ENCODE measurements at places on chromosomes 12 and 14.

GRCh38 chr14:105375635-105376057 is 22.7 kb upstream of the TEX22 start:
- no peak for DNase-seq

- DNase-seq, result no peak
Measured at GRCh38 chr12:78759367-78759766, 105.2 kb upstream of the SYT1 start.

DNA sequence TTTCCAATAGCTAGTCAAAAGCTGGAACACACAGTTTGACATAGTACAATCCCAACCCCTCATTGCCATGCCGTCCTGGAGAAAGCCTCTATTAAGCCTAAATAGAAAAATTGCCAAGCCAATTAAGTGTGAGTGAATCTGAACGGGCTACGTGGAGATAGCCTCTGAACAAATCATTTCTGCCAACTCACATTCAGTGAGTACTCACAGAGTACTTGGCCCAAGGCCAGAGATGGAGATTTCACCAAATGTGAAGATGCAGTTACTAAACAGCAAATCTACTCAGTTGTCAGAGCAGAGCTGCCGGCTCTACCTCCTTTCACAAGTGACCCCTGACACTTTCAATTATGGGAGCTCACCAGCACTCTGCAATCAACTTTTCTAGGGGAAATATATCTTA is 350.0 kb downstream of the GALC start:
- DNase-seq, result no peak

GRCh38 chr12:124392667-124393413 is 97.9 kb downstream of the RFLNA start:
- no peak for DNase-seq

DNA sequence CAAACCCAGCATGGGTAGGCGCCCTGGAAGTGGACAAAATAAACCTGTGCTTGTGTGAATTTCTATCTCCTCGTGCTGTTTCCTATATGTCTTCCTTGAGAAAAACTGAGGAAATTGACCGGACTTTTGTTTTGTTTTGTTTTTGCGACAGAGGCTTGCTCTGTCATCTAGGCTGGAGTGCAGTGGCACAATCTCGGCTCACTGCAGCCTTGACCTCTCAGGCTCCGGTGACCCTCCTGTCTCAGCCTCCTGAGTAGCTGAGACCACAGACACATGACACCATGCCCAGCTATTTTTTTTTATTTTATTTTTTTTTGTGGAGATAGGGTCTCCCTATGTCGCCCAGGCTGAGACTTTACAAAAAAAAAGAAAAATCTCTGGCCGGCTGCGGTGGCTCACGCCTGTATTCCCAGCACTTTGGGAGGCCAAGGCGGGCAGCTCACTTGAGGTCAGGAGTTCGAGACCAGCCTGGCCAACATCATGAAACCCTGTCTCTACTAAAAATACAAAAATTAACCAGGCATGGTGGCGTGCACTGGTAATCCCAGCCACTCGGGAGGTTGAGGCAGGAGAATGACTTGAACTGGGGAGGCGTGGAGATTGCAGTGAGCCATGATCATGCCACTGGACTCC is 22.5 kb upstream of the MIA2 start:
- no peak for DNase-seq

DNA sequence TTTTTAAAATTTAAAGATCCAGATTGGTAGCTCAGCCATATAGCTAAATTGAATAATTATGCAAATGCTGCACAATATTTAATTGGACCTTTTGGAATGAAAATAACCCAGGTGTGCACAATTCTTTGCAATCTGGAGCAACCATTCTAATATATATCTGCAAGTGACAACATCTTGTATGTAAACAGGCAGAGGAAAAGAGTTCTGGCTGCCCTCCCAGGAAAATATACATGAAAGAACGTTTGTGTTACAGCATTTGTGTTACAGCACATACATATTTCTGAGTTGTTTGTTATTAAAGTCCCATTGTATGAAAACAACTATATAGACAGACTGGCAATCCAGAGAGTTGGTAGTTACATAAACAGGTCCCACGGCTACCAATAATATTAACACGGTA is 377.5 kb downstream of the DIO2 start:
- DNase-seq, result no peak

GRCh38 chr12:19058235-19059021 is 71.1 kb upstream of the PLEKHA5 start:
- no peak for DNase-seq

- no peak for DNase-seq
Measured at GRCh38 chr12:96020314-96021003, 14.9 kb downstream of the LTA4H start.

DNA sequence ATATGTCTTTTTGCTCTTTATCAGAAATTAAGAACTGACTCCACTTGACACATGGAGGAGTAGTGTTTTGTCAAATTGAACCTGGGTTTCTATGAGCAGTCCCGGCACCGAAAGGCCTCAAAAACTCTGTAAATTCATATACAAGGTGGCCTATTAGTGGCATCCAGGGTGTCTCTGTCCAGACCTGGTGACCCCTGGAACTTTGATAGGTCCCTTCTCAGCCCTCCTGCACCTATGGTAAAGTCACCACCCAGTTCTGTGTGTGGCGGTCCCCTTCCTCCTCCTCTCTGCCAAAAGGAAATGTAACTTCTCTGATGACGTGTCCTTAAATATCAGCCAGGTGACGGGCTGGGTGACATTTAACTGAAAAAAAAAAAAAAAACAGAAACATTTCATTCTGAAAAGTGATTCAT is 204.0 kb upstream of the FOXN3 start:
- DNase-seq, result no peak

DNA sequence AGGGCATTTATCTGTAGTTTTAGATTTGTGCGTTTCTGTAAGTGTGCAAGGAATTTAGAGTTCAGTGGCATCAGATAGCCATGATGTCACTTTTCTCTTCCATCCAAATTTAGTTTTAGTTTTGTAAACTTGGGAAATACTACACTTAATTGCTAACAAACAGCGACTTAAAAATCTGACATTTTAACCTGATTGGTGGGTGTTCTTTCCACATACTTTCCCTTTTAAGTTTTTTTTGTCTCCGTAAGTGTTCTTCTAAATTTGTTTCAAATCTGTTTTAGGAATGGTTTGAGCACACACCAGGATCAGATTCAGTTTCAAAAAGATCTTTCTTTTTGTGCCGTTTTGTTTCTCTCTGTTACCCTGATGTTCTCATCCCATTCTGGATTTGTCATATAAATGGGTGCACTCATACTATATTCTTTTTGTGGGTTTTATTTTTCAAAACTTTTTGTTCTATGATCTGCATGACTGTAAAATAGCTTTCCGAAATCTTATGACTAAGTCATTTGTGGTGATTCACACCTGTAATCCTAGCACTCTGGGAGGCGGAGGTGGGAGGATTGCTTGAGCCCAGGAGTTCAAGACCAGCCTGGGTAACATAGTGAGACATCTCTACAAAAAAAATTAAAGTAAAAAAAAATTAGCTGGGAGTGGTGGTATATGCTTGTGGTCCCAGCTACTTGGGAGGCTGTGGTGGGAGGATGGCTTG is 58.9 kb downstream of the FBXO34 start:
- no peak for DNase-seq

DNA sequence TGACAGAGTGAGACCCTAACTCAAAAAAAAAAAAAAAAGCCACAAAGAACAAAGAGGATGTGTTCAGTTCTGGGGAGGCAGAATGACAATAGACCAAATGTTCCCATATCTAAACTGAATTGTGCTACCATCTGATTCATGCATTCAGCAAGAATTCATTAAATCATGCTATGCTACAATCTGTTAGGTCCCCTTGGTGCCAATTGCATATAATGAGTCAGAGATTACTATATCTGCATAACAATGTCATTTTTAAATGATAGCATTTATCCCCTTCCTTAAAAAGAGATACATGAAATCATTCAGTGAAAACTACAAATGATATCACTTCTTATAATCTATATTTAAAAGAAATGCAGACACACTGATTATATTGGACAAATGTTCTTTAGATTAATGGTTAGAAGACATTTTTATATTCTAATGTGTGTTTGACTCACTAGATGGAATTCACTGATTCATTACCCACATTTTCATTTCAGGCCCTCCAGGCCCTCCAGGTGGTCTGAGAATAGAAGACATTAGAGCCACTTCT is 207.6 kb upstream of the PDZRN4 start:
- no peak for DNase-seq

GRCh38 chr12:85036234-85036707 is at the start of the genes LRRIQ1 and TSPAN19:
LRRIQ1 (plus strand) TSS chr12:85036351; CDS start chr12:85038177, 1,826 bp downstream.
TSPAN19 (minus strand) TSS chr12:85036277; CDS start chr12:85029946, 6,331 bp downstream.
- no peak for DNase-seq

DNA sequence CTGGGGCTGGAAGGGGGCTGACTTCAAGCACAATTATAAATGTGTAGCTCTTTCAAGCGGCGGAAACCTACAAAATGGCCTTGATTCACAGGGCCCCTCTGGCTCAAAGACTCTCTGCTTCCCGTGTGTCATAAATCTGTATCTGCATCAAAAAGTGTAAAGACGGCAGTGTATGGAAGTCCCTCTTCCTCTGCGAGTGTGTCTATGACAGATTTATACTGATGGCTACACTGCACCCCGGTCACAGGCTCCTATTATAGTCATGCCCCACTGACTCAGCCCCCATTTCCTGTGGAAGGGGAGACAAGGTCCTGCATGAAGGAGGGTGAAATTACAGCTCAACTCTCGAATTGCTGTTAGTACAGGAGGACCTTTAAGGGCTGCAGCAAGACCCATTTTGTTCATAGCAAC is 68.6 kb downstream of the HMGA2 start:
- DNase-seq, result no peak

GRCh38 chr14:59631237-59631636 is 54.6 kb upstream of the CCDC175 start:
- DNase-seq, result no peak

- DNase-seq, result no peak
Measured at GRCh38 chr14:48129472-48129871, 454.1 kb upstream of the MDGA2 start.

DNA sequence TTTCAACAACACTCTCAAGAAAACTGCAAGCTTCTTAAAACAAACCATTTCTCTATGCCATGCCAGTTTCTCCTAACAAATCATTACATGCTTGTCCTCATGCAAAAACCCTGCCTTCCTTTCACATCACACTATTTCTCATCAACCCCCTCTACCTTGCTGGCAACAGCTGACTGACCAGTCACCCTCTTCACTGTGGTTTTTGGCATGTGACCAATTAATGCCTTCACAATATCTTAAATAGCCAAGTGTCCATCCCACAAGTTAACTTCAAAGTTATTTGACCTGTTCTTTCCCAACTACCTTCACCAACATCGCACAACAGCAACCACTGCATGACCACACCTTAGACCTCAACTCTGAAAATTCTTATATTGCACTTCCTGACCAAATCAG is 159.6 kb downstream of the CEP128 start:
- DNase-seq, result no peak

DNA sequence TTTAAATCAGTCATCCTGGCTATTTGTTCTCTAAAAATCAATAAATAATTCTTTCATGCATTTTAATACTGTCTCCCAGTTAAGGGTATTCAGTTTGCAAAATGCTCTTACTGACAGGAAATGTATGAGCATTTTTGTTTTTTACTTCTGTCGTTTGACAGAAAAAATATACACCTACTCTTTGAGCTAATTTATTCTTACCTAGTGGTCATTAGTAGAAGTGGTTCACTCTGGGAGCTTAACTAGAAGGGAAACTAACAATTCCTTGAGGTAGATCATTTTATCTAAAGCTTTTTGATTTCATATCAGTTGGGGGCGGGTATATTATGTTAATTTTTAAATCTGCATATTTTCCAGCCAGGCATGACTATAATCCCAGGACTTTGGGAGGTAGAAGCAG is 33.8 kb upstream of the PAPLN start:
- DNase-seq, result no peak

- no peak for DNase-seq
Measured at GRCh38 chr14:31596342-31597095, 35.3 kb downstream of the NUBPL start.

- DNase-seq, result no peak
Measured at GRCh38 chr14:32102152-32102787, 25.2 kb downstream of the ARHGAP5 start.

DNA sequence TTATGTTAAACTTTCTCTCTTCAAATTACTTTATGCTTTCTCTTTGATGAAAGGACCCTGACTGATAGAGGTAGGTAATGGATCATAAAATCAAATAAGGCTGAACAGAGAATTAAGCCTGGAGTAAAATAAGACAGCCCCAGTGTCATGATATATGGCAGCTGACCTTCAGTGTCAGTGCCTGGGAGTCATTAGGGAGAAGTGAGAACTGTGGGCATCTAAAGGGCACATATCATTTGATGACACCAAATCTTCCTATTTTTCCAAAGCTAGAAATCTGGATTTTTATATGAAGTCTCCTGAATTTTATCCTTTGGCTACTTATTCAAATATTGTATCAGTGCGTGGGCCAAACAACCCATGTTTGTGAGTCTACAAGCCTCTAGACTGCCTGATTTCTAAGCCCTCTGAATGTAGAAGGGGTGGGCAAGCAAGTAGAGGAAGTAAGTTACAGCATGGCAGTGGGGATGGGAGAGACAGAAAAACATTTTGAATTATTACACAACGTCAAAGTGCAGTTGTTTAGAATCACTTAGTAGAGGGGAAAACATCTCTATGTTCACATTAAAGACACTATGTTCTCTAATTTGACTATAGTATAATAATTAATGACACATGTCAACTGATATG is 10.0 kb downstream of the SLC39A9 start:
- no peak for DNase-seq

GRCh38 chr12:3493043-3493858 is 2.2 kb downstream of the PRMT8 start:
- no peak for DNase-seq

DNA sequence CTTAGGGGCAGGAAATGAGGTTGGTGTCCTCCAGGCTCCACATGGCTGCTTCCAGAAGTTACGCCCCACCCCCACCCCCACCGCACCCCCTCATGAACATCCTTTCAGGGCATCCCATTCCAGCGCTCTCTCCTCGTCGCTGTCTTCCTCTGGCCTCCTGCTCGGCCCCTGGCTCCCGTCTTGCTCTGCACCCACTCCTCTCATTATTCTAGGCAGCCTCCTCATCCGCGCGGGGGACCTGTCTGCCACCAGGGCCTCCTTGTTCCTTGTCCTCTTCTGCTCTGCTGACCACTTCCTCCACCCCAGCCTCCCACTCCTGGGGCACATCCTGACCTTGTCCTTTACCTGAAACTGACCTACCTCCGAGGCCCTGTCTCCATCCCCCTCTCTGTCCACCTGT is 29.8 kb upstream of the PLEKHG6 start:
- no peak for DNase-seq

GRCh38 chr14:68248481-68249255 is 429.1 kb downstream of the RAD51B start:
- DNase-seq, result no peak

GRCh38 chr14:76396714-76397187 is 20.8 kb downstream of the ESRRB start:
- no peak for DNase-seq

GRCh38 chr14:54348923-54349620 is 47.7 kb upstream of the CDKN3 start:
- DNase-seq, result no peak

- DNase-seq, result no peak
Measured at GRCh38 chr12:108966378-108967151, 54.3 kb downstream of the SVOP start.

GRCh38 chr12:96327346-96327745 is 72.9 kb downstream of the CDK17 start:
- no peak for DNase-seq
